ENCODE measurements at places on chromosomes 12 and 14. TPM values are rescaled to one million over a fixed set of nuclear protein-coding genes. Genes with fewer than 3 reads are reported as not detected.

GRCh38 chr14:88791629-88792472 is 902 bp downstream of the EML5 start:
- DNase-seq = no peak

- DNase-seq = no peak
Observed at GRCh38 chr14:51394804-51395203, 154.8 kb downstream of the TMX1 start.

DNA sequence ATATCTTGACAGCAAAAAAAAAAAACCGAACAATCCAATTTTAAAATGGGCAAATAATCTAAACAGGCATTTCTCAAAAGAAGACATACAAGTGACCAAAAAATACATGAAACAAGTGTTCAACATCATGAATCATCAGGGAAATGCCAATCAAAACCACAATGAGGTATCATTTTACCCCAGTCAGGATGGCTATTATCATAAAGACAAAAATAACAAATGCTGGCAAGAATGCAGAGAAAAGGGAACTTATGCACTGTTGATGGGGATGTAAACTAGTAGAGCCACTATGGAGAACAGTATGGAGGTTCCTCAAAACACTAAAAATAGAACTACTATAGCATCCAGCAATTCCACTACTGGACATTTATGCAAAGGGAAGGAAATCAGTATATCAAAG is 448.2 kb downstream of the RGS6 start:
- DNase-seq = no peak

GRCh38 chr14:65403231-65403630 is 9.3 kb upstream of the FUT8 start:
- no peak for DNase-seq

DNA sequence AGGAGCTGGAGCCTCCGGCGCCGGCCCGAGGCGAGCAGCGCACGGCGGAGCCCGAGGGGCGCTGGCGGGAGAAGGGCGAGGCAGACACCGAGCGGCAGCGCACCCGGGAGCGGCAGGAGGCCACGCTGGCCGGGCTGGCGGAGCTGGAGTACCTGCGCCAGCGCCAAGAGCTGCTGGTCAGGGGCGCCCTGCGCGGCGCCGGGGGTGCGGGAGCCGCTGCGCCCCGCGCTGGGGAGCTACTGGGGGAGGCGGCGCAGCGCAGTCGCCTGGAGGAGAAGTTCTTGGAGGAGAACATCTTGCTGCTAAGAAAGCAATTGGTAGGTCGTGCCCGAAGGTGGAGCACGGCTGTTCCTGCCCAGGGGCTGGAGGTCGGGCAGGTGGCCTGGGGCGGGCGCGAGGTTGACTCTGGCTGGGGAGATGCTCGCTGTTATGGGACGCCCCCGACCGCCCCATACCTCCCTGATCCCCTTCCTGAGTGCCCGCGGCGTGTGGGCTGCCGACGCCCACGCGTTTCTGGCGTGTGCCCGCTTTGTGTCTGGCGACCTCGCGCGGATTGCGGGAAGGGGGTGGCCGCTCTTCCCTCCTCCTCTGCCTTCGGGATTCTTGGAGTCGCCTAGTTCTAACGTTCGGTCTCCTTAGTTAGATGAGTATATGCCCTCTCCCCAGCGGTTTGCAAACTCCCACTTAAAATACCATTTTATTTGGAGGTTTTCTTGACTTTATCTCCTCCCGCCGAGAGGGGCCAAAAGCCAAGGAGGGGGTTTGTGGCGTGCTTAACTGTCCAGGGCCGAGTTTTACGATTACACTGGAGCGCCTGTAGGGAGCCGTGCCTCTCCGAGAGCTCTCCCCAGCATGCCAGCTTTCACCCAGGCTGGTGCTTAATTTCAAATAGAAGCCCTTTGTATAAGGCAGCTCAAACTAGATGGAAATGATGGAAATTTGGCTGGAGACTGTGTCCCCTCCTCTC is 752 bp downstream of the DACT1 start:
- no peak for DNase-seq

GRCh38 chr12:25494926-25495325 is 58.2 kb downstream of the LMNTD1 start:
- DNase-seq = no peak

KRT4 gene
- not detected for total RNA-seq

OASL gene
- 4.0 TPM for total RNA-seq
